ENCODE measurements at places on chromosomes 6 and 20.
A peak's percentile ranks its signal among the peaks of the same experiment; 100 is the strongest.

GRCh38 chr6:77457720-77458349, 5.5 kb downstream of the HTR1B start:
- H3K27me3 ChIP-seq = peaks cover 20% of the 10 kb centered on the region
- no peak for DNase-seq
- H3K4me1 ChIP-seq = peaks cover under 1% of the 10 kb centered on the region
- no peak overlapping the region for H3K4me3 ChIP-seq
- H3K27ac ChIP-seq = no peak overlapping the region
- H3K36me3 ChIP-seq = no peaks in the 10 kb centered on the region

- DNase-seq = no peak
- H3K27ac ChIP-seq = no peak overlapping the region
- no peaks in the 10 kb centered on the region for H3K4me1 ChIP-seq
- no peak overlapping the region for H3K4me3 ChIP-seq
- H3K36me3 ChIP-seq = no peaks in the 10 kb centered on the region
These were observed 198.4 kb upstream of the SLC35B3 start for GRCh38 chr6:8633762-8634161.

DNA sequence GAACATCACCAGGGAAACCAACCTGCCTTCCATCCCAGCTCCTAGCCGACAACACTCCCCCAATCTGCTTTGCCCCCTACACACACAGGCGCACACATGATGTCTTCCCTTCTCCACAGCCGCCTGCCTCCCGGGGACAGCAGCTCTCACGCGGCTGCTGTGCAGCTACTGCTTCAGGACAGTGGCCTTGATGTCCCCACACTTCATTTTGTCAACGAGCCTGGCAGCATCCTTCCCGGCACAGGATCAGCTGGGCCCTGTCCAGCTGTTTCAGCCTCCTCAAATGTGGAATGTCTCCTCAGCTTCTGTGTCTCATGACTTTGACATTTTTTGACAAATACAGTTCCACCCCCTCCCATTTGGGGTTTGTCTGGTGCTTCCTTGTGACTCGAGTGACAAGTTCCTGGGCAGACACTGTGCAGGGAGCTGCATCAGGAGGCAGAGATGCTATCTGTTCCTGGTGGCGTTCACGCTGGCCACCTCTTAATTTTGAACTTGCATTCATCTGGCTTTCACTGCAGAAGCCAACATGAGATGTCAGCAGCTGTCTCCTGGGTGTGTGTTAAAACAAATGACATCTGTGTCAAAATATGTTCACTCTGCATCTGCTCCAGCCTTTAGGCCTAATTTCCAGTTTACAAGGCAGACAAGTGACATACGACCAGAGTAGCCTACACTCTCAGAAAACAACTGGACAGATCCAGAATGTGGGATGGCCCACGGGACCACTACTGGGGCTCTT, 57.2 kb downstream of the GINS1 start:
- no peak for DNase-seq
- no peak overlapping the region for H3K27ac ChIP-seq
- H3K4me3 ChIP-seq = no peak overlapping the region
- H3K27me3 ChIP-seq = no peaks in the 10 kb centered on the region
- H3K4me1 ChIP-seq = peaks cover 7% of the 10 kb centered on the region
- no peaks in the 10 kb centered on the region for H3K36me3 ChIP-seq

DNA sequence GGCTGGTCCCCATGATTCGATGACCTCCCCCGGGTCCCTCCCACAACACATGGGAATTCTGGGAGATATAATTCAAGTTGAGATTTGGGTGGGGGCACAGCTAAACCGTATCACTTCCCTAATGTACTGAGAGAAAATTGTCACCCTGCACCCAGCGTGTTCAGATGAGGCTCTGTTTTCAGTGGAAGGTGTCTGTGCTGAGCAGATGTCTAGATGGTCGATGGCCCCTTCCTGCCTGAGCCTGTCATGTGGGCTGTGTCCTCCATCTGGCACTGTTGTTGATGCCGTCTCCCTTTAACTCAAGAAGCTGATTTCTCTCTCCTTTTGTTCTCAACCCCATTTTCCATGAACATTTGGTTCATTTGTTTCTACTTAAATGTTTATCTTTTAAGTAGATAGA, 37.0 kb downstream of the TMEM181 start:
- no peaks in the 10 kb centered on the region for H3K27me3 ChIP-seq
- no peak overlapping the region for H3K4me3 ChIP-seq
- no peak for DNase-seq
- no peaks in the 10 kb centered on the region for H3K4me1 ChIP-seq
- no peak overlapping the region for H3K27ac ChIP-seq

- H3K27ac ChIP-seq = peak overlapping the region; percentile 90
- H3K27me3 ChIP-seq = no peaks in the 10 kb centered on the region
- H3K4me3 ChIP-seq = peak overlapping the region; percentile 72
- peaks cover 2% of the 10 kb centered on the region for H3K36me3 ChIP-seq
These were observed 49.3 kb upstream of the IER3 start for GRCh38 chr6:30793521-30794194.

DNA sequence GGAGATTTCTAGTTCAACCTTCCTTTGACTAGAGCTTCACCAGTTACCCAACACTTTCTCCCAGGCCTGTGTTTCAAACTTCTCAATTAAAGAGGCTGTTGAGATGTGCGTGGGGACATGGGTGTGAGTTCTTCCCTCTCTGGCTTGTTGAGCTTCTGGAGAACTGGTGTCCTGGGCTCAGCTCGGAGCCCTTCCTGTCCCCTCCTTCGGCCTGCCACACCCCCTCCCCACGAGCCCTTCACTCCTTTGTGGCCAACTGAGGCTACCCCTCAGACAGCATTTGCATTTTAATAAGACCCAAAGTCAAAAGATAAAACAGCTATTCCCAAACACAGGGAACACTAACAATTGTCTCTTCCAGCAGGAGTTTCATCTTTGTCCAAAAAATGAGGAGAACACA, 123.3 kb upstream of the MLN start:
- DNase-seq = no peak
- H3K27me3 ChIP-seq = peaks cover 14% of the 10 kb centered on the region
- no peak overlapping the region for H3K4me3 ChIP-seq

DNA sequence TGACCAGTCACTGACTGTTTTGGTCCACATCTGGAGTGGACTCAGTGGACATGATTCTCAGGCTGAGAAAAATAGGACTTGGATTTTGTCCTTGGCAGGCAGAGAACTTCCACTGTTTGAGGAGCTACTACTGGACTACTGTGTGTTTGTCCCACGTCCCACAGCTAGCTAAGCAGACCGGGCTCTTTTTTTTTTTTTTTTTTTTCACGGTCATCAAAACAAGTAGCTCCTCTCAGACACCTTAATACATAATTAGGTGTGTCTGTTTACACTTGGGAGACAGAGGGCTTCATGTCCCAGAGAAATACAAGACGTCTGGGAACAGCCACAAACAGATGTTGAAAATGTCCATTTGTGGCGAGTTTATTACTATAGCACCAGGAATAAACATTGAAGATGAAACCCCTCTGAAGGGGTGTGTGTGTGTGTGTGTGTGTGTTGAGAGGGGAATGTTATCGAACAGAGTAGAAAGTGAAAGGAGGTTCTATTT, 155.0 kb upstream of the SUPT3H start:
- no peak for DNase-seq
- H3K27me3 ChIP-seq = no peaks in the 10 kb centered on the region
- H3K36me3 ChIP-seq = peaks cover 65% of the 10 kb centered on the region
- peak overlapping the region; percentile 6 for H3K27ac ChIP-seq

GRCh38 chr6:72953971-72954381, 271.3 kb downstream of the KHDC1L start:
- no peak overlapping the region for H3K27ac ChIP-seq
- no peaks in the 10 kb centered on the region for H3K36me3 ChIP-seq
- H3K4me1 ChIP-seq = peaks cover 16% of the 10 kb centered on the region
- H3K4me3 ChIP-seq = no peak overlapping the region
- H3K27me3 ChIP-seq = no peaks in the 10 kb centered on the region
- no peak for DNase-seq

- no peak for DNase-seq
- peaks cover 69% of the 10 kb centered on the region for H3K4me1 ChIP-seq
- no peaks in the 10 kb centered on the region for H3K27me3 ChIP-seq
- no peaks in the 10 kb centered on the region for H3K36me3 ChIP-seq
- no peak overlapping the region for H3K27ac ChIP-seq
- no peak overlapping the region for H3K4me3 ChIP-seq
These were observed 72.6 kb upstream of the DUSP22 start for GRCh38 chr6:219641-220198.

DNA sequence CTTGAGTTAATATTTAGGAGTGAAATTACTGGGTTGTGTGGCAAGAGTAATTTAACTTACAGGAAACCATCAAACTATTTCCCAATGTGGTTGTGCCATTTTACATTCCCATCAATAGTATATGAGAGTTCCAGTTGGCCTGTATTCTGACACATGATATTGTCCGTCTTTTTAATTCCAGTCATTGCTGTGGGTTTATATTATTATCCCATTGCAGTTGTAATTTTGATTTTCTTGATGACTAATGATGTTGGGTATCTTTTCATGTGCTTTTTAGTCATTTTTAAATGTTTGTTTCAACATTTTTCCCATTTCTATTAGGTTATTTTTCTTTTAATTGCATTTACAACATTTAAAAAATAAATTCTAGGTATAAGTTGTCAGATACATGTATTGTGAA, 614.0 kb downstream of the UTRN start:
- no peaks in the 10 kb centered on the region for H3K4me1 ChIP-seq
- H3K4me3 ChIP-seq = no peak overlapping the region
- no peak overlapping the region for H3K27ac ChIP-seq
- H3K36me3 ChIP-seq = peaks cover 2% of the 10 kb centered on the region

GRCh38 chr6:43639984-43640800, 4.6 kb downstream of the MAD2L1BP start:
- H3K4me1 ChIP-seq = peaks cover 27% of the 10 kb centered on the region
- H3K27ac ChIP-seq = no peak overlapping the region
- H3K27me3 ChIP-seq = no peaks in the 10 kb centered on the region
- H3K36me3 ChIP-seq = peaks cover 41% of the 10 kb centered on the region
- H3K4me3 ChIP-seq = no peak overlapping the region

DNA sequence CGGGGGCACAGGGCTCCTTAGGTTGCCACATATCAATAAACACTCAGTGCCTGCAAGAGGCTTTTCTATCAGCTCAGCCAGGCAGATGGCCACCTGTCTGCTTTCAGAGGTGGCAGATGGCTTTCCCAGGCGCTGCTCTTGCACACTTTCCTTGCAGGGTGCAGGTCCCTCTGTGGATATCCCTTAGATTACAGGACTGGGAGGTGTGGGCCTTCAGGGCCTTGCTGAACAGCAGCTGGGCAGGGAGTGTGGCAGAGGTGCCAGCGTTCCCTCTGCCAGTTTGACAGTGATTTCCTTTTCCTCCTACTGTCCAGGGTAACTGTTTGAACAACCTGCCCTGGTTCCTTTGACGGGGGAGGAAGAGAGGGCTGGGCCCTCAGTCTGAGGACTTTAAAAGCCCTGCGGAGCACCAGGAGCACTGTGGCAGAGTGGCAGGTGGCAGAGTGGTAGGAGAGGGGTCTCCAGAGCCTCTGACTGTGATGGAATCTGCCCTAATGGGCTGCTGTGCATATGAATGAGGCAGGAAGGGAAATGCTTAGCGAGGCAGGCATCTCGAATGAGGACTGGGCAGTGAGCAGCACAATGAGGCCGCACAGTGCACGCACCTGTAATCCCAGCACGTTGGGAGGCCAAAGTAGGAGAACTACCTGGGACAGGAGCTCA, 34.2 kb downstream of the ABHD12 start:
- no peak for DNase-seq
- no peaks in the 10 kb centered on the region for H3K27me3 ChIP-seq
- H3K27ac ChIP-seq = no peak overlapping the region

GRCh38 chr6:50141100-50141499, 91.4 kb upstream of the DEFB112 start:
- no peaks in the 10 kb centered on the region for H3K27me3 ChIP-seq
- no peaks in the 10 kb centered on the region for H3K4me1 ChIP-seq
- no peak overlapping the region for H3K27ac ChIP-seq
- H3K4me3 ChIP-seq = no peak overlapping the region
- H3K36me3 ChIP-seq = no peaks in the 10 kb centered on the region
- DNase-seq = no peak

GRCh38 chr20:21289651-21290050, 13.5 kb upstream of the XRN2 start:
- no peak for DNase-seq
- H3K4me1 ChIP-seq = no peaks in the 10 kb centered on the region
- H3K36me3 ChIP-seq = no peaks in the 10 kb centered on the region
- no peak overlapping the region for H3K27ac ChIP-seq
- H3K4me3 ChIP-seq = no peak overlapping the region

DNA sequence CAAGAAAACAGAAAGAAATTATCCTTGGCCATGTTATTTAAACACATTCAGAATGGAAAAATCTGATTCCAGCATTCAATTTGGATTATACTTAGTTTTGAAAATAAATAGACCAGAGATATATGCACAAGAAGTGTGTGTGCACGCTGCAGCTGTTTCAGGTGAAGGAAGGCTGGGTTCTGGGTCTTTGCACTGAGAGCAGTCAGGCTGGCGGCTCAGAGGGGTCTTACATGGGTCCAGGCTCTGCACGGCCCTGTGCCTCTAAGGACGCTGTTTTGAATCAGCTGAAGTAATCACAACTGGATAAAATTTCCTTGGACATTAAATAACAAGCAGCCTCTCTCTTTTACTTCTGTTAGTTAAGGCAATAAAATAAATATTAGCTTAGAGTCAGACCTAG, 31.8 kb downstream of the GCLC start:
- peaks cover 27% of the 10 kb centered on the region for H3K36me3 ChIP-seq
- H3K27me3 ChIP-seq = no peaks in the 10 kb centered on the region
- H3K4me3 ChIP-seq = no peak overlapping the region
- H3K4me1 ChIP-seq = no peaks in the 10 kb centered on the region
- H3K27ac ChIP-seq = no peak overlapping the region

- no peaks in the 10 kb centered on the region for H3K4me1 ChIP-seq
- H3K27ac ChIP-seq = no peak overlapping the region
- H3K36me3 ChIP-seq = no peaks in the 10 kb centered on the region
- no peaks in the 10 kb centered on the region for H3K27me3 ChIP-seq
These were observed 375.7 kb upstream of the POU3F2 start for GRCh38 chr6:98458708-98459107.

DNA sequence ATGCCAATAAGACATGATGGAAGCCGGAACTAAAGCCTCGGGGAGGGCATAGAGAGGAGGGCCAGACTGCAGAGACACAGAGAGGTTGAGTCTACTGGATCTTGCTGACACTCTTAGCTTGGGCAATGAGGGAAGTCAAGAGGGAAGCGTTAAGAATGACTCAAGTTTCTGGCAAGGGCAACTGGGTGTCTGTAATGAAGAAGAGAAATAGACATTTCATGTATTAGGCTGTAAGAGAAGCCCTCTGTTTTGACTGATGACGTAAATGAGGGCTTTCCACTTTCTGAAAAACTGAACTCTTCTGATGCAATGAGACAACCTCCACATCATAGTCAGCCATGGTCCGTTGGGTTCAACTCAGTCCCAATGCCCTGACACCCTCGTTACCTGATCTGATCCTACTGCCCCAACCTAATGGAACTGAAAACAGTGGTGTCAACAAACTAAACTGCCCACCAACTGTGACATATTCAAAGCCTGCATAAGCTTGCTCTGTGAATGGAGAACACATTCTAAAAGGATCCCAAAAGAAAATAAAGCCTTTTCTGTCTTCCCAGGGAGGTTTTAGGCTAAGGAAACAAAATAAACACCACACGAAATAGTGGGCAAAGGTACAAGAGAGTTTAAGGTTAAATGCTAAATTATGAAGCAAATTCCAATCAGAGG, 45.8 kb upstream of the PNRC1 start:
- no peak overlapping the region for H3K4me3 ChIP-seq
- H3K4me1 ChIP-seq = no peaks in the 10 kb centered on the region
- no peak overlapping the region for H3K27ac ChIP-seq
- no peak for DNase-seq

GRCh38 chr6:41736186-41736733, 852 bp upstream of the TFEB start:
- peaks cover 18% of the 10 kb centered on the region for H3K4me1 ChIP-seq
- H3K4me3 ChIP-seq = peak overlapping the region; percentile 73
- no peak overlapping the region for H3K27ac ChIP-seq
- no peak for DNase-seq
- H3K27me3 ChIP-seq = no peaks in the 10 kb centered on the region
